ENCODE measurements at places on chromosomes 1 and 21.

DNA sequence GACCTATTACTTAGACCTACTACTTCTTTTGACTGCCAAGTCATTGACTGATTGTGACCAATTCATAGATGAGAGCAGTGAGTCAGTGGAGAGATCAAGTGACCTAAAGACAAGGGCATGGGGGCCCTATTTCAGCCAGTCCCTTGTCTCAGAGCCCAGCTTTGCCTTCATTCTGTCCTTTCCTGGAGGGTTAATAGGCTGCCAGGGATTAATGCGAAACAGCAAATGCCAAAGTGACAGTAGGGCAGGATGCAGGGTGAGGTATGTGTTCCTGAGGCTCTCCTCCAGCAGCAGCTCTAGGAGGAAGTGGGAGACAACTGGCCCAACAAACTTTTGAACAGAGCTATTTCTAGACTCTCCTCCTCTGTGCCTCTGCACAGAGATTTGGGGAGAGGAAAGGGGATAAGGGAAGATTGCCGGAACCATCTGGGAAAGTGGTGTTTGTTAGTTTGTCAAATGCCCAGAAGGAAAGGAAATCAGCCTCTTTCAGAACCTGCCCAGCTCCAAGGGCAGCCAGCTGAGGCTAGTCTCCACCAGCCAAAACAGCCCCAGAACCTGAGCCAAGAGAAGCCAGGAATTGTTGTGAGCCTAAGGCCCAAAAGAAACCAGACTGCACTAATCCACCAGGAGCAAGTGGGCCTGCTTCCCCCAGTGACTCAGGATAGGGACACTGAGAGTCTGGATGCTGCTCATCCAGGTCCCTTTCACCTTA, 4.9 kb upstream of the S100A3 start:
- DNase-seq = no peak

DNA sequence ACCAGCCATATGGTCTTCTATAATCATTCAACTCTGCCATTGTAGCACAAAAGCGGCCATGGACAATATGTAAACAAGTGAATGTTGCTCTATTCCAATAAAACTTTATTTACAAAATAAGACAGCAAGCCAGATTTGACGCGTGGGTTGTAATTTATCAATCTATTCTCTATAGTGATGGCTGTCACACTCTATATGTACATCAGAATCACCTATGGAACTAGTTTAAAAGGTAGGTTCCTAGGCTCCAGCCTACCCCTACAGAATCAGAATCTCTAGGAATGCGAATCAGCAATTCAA, 7.7 kb downstream of the BCL2L15 start:
- DNase-seq = no peak

DNA sequence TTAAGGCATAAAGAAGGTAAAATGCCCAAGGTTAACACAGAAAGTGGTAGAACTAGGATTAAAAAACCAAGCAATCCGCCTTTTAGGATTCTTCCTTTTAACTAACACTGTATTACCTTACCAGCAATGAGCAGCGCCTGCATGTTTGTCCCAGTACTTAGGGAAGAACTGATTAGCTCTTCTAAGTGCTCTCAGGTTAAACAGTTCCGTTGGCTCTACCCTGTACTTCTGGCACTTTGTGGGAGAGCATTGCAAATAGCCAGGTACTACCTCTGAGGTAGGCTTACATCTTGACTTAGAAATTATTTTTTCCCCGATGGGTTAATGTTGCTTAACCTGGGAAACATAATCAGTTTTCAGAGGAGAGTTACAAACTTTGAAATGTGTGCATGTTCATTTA, 21.5 kb downstream of the DHX9 start:
- no peak for DNase-seq

DNA sequence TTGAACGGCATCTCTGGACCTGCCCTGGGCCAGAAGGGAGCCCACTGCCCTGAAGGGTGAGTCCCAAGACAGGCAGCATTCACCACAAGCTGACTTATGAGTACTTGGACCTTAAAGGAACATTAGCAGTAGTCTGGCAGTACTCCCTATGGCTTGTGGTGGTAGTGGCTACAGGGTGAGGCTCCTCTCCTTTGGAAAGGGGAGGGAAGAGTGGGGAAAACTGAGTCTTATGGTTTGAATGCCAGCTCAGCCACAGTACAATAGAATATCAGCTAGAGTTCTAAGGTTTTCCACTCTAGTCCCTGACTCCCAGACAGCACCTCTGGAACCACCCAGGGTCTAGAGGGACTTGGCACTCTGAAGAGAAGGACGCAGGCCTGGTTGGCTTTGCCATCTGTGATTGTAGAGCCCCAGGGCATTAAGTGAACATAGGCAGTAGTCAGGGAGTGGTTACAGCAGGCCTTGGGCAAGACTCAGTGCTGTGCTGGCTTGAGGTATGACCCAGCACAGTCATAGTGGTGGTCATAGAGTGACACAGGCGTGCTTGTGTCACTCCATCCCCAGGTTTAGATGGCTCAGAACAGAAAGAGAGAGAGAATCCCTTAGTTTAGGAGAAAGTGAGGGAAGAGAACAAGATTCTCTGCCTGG, 31.0 kb downstream of the CD53 start:
- no peak for DNase-seq

All from uterus (tissue), 4 donors.